ENCODE measurements at places on chromosomes 7 and 10.

- H3K4me3 ChIP-seq, result no peak overlapping the region
- peaks cover 20% of the 10 kb centered on the region for H3K36me3 ChIP-seq
- no peaks in the 10 kb centered on the region for H3K27me3 ChIP-seq
Measured at GRCh38 chr7:135924302-135924701, 52.9 kb downstream of the MTPN start.

- H3K27me3 ChIP-seq, result no peaks in the 10 kb centered on the region
- H3K36me3 ChIP-seq, result no peaks in the 10 kb centered on the region
- H3K27ac ChIP-seq, result no peak overlapping the region
- H3K4me1 ChIP-seq, result peaks cover 3% of the 10 kb centered on the region
- no peak for DNase-seq
Measured at GRCh38 chr7:130305433-130306042, 12.6 kb downstream of the CPA4 start.

DNA sequence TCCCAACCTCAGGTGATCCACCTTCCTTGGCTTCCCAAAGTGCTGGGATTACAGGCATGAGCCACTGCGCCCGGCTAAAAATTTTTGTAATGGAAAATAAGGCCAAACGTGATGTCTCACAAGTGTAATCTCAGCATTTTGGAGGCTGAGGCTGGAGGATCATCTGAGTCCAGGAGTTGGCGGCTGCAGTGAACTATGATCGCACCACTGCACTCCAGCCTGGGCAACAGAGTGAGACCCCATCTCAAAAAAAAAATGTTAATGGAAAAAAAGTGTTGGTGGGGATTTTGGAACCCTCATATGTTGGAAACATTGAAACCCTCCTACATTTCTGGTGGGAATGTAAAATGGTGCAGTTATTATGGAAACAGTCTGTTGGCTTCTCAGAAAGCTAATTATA is 2.7 kb upstream of the SRPK2 start:
- no peaks in the 10 kb centered on the region for H3K27me3 ChIP-seq
- H3K4me3 ChIP-seq, result no peak overlapping the region
- no peak overlapping the region for H3K27ac ChIP-seq
- H3K36me3 ChIP-seq, result no peaks in the 10 kb centered on the region

DNA sequence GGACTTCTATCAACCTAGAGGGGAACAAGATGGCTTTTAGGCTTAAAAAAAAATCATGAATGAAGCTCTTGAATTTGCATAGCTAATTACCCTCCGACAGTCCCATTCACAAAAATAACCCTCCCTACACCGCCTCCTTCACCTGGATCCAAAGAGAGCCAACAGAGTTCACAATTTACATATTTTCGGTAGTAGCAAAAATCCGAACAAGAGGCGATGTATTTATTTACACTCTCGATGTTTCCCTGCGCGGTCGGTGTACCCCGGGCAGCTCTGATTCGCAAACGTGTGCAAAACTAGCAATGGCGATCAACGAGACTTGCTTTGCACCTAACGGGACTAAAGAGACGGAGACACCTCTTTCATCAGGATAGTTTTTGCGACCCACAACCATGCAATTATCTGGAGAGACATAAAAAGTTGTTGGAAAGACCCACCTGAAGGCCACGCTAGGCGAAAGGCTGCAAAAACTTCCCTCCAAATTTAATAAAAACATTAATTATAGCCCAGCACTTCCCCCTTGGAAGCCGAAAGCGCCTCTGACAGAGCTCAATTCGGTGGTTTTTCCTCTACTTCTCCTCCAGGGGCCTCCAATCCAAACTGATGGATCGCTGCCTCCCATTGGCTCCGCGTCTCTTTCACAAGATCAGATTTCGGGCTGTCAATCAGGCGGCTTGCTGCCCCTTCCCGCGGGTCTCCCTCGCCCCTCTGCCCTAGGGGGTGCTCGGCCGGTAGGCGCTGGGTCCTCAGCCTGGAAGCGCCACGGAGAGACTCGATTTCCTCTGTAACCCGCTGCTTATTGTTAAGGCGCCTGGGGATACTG is at the start of gene ETV1:
ETV1 (minus strand) TSS at position 541 of the 823 bp plus-strand sequence. CDS start 614 bp downstream, outside the sequence.
- no peak within 1 kb of the TSS for H3K27ac ChIP-seq
- H3K4me3 ChIP-seq, result no peak within 1 kb of the TSS
- no peak for DNase-seq
- peaks cover 11% of the 10 kb centered on the region for H3K27me3 ChIP-seq

GRCh38 chr10:57094083-57094482 is 733.0 kb upstream of the ZWINT start:
- no peaks in the 10 kb centered on the region for H3K36me3 ChIP-seq
- H3K4me1 ChIP-seq, result no peaks in the 10 kb centered on the region
- no peaks in the 10 kb centered on the region for H3K27me3 ChIP-seq
- H3K4me3 ChIP-seq, result no peak overlapping the region

DNA sequence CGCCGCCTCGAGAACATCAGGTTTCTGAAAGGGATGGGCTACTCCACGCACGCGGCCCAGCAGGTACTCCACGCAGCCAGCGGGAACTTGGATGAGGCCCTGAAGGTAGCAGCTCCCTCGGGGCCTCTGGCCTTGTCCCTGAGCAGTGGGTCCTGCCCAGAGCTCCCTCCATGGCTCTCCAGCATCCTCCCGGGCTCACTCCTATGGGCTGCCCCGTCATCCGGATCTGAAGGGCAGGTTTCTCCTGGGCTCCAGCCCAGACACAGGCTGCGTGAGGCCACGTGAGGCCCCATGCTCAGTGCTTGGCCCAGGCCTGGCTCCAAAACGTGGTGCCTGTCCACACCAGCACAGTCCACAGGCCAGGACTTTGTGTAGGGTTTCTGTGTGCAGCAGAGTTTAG is 32.5 kb downstream of the NUB1 start:
- peaks cover 9% of the 10 kb centered on the region for H3K36me3 ChIP-seq
- no peaks in the 10 kb centered on the region for H3K27me3 ChIP-seq
- H3K4me1 ChIP-seq, result peaks cover 2% of the 10 kb centered on the region

- H3K4me3 ChIP-seq, result peak overlapping the region; percentile 22
- H3K27me3 ChIP-seq, result no peaks in the 10 kb centered on the region
- H3K4me1 ChIP-seq, result peaks cover 16% of the 10 kb centered on the region
- H3K36me3 ChIP-seq, result no peaks in the 10 kb centered on the region
- no peak for DNase-seq
- peak overlapping the region; percentile 81 for H3K27ac ChIP-seq
Measured at GRCh38 chr10:63227207-63227895, 94.2 kb downstream of the NRBF2 start.

DNA sequence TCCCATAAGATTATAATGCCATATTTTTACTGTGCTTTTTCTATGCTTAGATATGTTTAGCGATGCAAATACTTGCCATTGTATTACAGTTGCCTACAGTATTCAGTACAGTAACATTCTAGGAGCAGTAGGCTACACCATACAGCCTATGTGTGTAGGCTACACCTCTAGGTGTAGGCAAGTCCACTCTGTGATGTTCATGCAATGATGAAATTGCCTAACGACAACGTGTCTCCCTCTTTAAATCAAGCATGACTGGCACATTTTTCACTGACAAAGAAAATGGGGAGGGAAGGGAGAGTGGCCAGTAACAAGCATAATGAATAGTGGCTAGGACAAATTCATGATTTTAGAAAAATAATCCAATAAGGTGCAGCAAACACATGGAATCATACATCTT is 1.7 kb downstream of the NCAPG2 start:
- H3K36me3 ChIP-seq, result no peaks in the 10 kb centered on the region
- H3K27ac ChIP-seq, result no peak overlapping the region
- H3K27me3 ChIP-seq, result no peaks in the 10 kb centered on the region
- peaks cover 20% of the 10 kb centered on the region for H3K4me1 ChIP-seq
- H3K4me3 ChIP-seq, result peak overlapping the region; percentile 12

GRCh38 chr7:129332254-129333035 is 101.8 kb upstream of the STRIP2 start:
- no peaks in the 10 kb centered on the region for H3K4me1 ChIP-seq
- H3K27ac ChIP-seq, result no peak overlapping the region
- no peak for DNase-seq
- peaks cover 14% of the 10 kb centered on the region for H3K36me3 ChIP-seq
- H3K4me3 ChIP-seq, result no peak overlapping the region

DNA sequence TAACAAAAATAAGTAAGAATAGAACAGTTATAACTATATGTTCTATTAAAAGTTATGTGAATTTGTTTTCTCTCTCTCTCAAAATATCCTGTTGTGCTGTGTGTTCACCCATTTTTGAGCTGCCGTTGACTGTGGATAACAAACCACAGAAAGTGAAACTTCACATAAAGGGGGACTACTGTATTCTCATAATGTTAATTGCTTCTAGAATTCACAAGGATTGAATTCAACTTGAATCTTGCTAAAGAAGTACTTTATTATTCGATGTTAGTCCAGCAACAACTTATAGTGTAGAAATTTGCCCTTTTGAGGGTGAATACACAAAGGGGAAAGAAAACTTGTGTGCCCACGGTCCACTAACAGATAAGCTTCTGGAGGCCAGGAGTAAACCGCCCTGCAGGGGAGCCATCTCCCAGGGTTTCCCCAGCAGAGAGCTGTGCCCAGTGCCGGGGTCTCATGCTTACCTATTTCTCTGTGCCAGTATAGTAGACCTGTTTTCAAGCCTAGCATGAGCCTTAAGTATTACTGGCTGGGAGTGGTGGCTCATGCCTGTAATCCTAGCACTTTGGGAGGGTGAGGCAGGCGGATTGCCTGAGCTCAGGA is 87.1 kb downstream of the KAT6B start:
- H3K27me3 ChIP-seq, result no peaks in the 10 kb centered on the region
- peaks cover 5% of the 10 kb centered on the region for H3K36me3 ChIP-seq
- H3K4me3 ChIP-seq, result peak overlapping the region; percentile 27
- H3K27ac ChIP-seq, result peak overlapping the region; percentile 11

- no peak for DNase-seq
- no peaks in the 10 kb centered on the region for H3K27me3 ChIP-seq
- H3K4me3 ChIP-seq, result no peak overlapping the region
- H3K4me1 ChIP-seq, result no peaks in the 10 kb centered on the region
- no peaks in the 10 kb centered on the region for H3K36me3 ChIP-seq
Measured at GRCh38 chr10:95346715-95347401, 56.1 kb upstream of the PDLIM1 start.

- peak; percentile 42 for DNase-seq
- H3K27ac ChIP-seq, result peak within 1 kb of the TSS; percentile 69
- H3K4me3 ChIP-seq, result peak within 1 kb of the TSS; percentile 91
Measured at GRCh38 chr10:87504640-87505365, at the start of gene MINPP1. Gene MINPP1, plus strand, starts transcription at chr10:87504893. Its CDS starts 23 bp downstream, at chr10:87504916.

DNA sequence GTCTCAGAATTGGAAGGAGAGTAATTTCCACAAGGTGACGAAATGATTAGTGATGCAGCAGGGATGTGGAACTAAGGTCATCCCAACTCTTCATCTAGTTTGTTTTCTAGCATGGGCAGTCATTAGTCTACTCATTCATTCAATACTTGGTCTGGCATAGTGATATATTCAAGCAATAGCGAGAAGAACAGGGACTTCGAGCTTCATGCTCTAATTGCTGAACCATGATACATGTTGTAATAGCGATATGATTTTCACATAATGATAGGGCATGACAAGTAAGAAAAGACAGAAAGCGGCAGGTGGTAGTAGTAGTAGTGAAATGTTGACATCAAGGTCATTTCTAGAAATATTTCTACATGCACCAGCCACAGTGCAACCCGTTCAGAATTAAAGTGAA is 652.1 kb downstream of the PHTF2 start:
- no peaks in the 10 kb centered on the region for H3K36me3 ChIP-seq
- H3K27me3 ChIP-seq, result no peaks in the 10 kb centered on the region
- no peak overlapping the region for H3K4me3 ChIP-seq

GRCh38 chr7:155973451-155973997 is 161.3 kb upstream of the SHH start:
- peaks cover 1% of the 10 kb centered on the region for H3K27me3 ChIP-seq
- DNase-seq, result no peak
- H3K36me3 ChIP-seq, result no peaks in the 10 kb centered on the region
- no peak overlapping the region for H3K4me3 ChIP-seq
- H3K27ac ChIP-seq, result no peak overlapping the region

DNA sequence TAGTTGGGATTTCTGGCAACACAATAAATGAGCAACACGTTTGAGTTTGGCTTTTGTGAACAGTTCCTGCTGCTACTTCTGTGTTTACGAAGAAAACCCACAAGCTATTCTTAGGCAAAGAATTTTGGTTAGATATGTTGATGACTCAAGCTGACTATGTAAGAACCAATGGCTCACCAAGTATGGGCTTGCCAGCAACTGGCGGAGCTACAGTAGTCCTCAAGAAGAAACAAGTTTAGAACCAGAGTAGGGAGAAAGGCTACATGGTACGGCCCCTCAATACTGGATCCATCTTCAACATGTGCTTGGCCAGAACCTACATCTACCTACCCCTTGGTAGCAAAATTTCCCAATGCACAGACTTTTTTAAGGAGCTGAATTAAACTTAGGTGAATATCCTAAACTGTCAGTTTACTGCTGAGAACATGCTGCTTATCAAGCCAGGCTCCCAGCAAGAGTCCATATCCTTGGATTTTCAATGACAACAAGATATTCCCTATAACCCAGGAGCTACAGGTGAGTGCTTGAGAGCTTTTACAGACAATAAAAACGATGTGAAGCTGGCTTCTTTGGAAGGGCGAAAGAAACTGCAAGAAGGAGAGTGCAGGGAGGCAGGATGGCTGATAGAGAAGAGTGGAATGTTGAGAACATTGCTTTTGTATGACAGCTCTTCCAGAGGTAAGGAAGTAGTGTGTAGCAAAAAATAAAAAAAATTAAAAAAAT is 74.3 kb upstream of the ASAH2 start:
- no peaks in the 10 kb centered on the region for H3K27me3 ChIP-seq
- H3K27ac ChIP-seq, result no peak overlapping the region

DNA sequence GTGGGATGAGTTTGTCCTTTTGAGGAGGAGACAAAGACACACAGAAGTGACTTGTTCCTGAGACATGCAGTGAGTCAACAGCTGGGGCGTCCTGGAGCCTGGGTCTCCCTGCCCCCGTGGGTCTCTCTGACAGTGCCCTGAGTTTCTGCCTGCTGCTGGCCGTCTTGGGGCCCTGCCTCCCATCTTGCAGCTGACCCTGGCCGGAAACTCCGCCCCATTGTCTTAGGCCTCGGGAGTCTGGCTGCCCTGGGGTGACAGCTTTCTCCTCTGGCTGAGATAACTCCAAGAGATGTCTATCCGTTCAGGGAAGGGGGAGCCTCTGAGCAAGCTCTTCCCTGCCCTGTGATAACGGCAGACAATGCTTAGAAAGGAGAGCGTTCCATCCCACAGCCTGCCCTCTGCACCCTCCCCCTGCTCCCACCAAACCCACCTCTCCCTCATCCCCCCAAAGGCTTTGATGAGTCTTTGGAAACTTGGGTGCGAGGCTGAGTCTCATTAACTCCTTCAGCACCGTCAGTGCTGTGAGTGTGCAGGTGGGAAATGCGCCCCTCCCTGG is 69.5 kb upstream of the PODXL start:
- H3K4me3 ChIP-seq, result no peak overlapping the region
- no peaks in the 10 kb centered on the region for H3K4me1 ChIP-seq
- no peak for DNase-seq

GRCh38 chr10:59677253-59677831 is 32.3 kb downstream of the SLC16A9 start:
- H3K27ac ChIP-seq, result no peak overlapping the region
- peaks cover 6% of the 10 kb centered on the region for H3K4me1 ChIP-seq
- peaks cover 4% of the 10 kb centered on the region for H3K27me3 ChIP-seq
- H3K4me3 ChIP-seq, result no peak overlapping the region
- no peak for DNase-seq

- DNase-seq, result no peak
- H3K4me3 ChIP-seq, result no peak overlapping the region
- H3K27me3 ChIP-seq, result no peaks in the 10 kb centered on the region
- no peak overlapping the region for H3K27ac ChIP-seq
- no peaks in the 10 kb centered on the region for H3K36me3 ChIP-seq
- H3K4me1 ChIP-seq, result no peaks in the 10 kb centered on the region
Measured at GRCh38 chr10:76723844-76724243, 913.8 kb downstream of the KCNMA1 start.

- no peak overlapping the region for H3K27ac ChIP-seq
- no peaks in the 10 kb centered on the region for H3K4me1 ChIP-seq
- H3K4me3 ChIP-seq, result no peak overlapping the region
- H3K36me3 ChIP-seq, result no peaks in the 10 kb centered on the region
- H3K27me3 ChIP-seq, result no peaks in the 10 kb centered on the region
Measured at GRCh38 chr10:47367646-47368045, 16.4 kb downstream of the ZNF488 start.

Data from naive thymus-derived CD8-positive, alpha-beta T cell (primary cell).